ENCODE measurements at places on chromosomes 6 and 20. TPM values are rescaled to one million over a fixed set of nuclear protein-coding genes. Genes with fewer than 3 reads are reported as not detected.

GRCh38 chr6:49300443-49300842, 162.6 kb downstream of the MMUT start:
- H3K36me3 ChIP-seq, result no peaks in the 10 kb centered on the region
- no peaks in the 10 kb centered on the region for H3K27me3 ChIP-seq
- H3K4me1 ChIP-seq, result no peaks in the 10 kb centered on the region

DNA sequence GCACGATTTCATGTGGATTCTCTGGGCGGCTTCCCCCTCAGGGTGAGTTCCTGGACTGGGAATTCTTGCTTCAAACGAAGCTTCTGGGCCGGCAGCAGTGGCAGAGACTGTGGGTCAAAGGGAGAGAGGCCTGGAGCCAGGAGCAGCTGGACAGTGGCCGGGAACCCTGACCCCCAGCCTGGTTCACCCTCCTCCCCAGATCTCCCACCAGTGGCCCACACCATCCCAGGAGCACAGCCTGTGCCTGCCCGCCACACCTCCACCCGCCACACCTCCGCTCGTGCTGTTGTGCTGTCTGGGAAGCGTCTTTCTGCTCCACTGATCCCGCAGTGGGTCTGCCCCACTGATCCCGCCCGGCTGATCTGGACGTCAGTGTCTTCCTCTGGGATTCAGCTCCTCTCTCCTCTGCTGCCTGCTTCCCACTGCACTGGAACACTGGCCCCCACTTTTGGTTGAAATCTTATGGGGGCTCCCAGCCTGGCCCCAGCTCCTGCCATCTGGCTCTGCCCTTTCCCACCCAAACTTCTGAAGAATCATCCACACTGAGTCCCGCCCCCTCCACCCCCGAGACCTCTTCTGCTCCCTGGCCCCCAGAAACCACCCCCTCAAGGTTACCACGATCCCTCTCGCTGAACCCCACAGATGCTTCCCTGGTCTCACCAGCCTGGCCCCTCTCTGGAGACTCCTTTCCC, 9.8 kb downstream of the ZBP1 start:
- H3K27me3 ChIP-seq, result no peaks in the 10 kb centered on the region
- no peak for DNase-seq
- H3K36me3 ChIP-seq, result peaks cover 70% of the 10 kb centered on the region

ULBP2 gene
- total RNA-seq, result 1.9 TPM

HAO1 gene
- total RNA-seq, result not detected

MLIP gene
- not detected for total RNA-seq

GATA5 gene
- total RNA-seq, result not detected

LAMA2 gene
- 0.05 TPM for total RNA-seq

Measured in CD4-positive, alpha-beta T cell (primary cell).